ENCODE measurements at places on chromosomes 4 and X.

- H3K27ac ChIP-seq, result no peak overlapping the region
- no peaks in the 10 kb centered on the region for H3K4me1 ChIP-seq
- no peaks in the 10 kb centered on the region for H3K27me3 ChIP-seq
- no peak for DNase-seq
- no peaks in the 10 kb centered on the region for H3K36me3 ChIP-seq
Measured at GRCh38 chr4:44100456-44100855, 348.2 kb downstream of the KCTD8 start.

- H3K27me3 ChIP-seq, result peaks cover 3% of the 10 kb centered on the region
- H3K4me1 ChIP-seq, result peaks cover 15% of the 10 kb centered on the region
- H3K36me3 ChIP-seq, result no peaks in the 10 kb centered on the region
- H3K27ac ChIP-seq, result no peak overlapping the region
Measured at GRCh38 chrX:39950018-39950688, 147.6 kb downstream of the BCOR start.

GRCh38 chrX:119095936-119096335, 23.1 kb downstream of the CT47C1 start:
- H3K27me3 ChIP-seq, result peaks cover 20% of the 10 kb centered on the region
- no peaks in the 10 kb centered on the region for H3K36me3 ChIP-seq
- H3K27ac ChIP-seq, result no peak overlapping the region

DNA sequence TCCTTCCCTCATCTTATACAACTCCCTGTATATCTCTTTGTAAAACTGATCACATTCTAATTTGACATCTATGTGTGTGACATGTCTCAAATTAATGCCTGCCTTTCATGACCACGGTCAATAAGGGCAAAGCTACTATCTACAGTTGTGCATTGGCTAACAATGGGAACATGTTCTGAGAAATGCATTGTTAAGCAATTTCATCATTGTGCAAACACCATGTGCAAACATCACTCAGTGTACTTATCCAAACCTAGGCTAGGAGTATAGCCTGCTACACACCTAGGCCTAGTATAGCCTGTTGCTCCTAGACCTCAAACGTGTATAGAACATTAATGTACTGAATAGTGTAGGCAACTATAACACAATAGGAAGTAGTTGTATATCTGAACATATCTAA, 95.0 kb downstream of the BANK1 start:
- H3K4me1 ChIP-seq, result no peaks in the 10 kb centered on the region
- no peak for DNase-seq
- H3K27me3 ChIP-seq, result no peaks in the 10 kb centered on the region
- no peaks in the 10 kb centered on the region for H3K36me3 ChIP-seq

DNA sequence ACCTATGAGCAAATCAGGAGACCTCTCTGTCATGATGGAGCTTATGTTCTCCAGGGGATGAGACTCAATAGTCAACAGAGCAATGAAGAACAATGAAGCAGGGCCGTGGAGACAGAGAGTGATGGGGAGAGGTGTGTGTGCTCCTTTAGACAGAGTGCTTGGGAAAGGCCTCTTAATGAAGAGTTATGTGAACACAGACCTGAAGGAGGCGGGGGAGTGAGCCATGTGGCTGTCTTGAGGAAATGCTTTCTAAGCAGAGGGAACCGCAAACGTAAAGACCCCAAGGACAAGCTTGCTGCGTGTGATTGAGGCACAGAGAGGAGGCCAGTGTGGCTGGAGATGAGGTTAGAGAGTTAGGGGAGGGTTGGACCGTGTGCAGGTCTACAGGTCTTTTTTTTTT, 53.1 kb downstream of the CHRNA9 start:
- H3K27ac ChIP-seq, result no peak overlapping the region
- H3K4me3 ChIP-seq, result no peak overlapping the region
- no peak for DNase-seq
- no peaks in the 10 kb centered on the region for H3K36me3 ChIP-seq

DNA sequence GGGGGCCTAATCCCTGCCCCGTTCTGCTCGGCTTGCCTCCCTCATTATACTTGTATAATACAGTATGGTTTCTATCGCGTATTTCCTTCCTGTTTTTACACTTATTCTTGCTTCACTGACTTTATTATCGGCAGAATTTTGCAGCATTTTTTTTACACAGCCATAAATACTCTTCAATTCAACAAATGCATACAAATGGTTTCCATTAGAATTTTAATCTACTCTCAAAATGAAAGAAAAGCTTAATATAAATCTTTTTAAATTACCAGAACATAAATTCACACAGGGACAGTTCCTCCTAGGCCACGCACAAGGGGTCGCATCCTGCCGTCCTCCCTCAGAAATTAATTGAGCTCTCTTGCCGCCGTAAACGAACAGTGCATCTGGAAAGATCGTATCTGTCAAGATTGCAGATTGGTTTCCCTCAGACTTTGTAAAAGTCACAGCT, 42.9 kb downstream of the DCTD start:
- no peak overlapping the region for H3K27ac ChIP-seq
- H3K4me1 ChIP-seq, result no peaks in the 10 kb centered on the region

DNA sequence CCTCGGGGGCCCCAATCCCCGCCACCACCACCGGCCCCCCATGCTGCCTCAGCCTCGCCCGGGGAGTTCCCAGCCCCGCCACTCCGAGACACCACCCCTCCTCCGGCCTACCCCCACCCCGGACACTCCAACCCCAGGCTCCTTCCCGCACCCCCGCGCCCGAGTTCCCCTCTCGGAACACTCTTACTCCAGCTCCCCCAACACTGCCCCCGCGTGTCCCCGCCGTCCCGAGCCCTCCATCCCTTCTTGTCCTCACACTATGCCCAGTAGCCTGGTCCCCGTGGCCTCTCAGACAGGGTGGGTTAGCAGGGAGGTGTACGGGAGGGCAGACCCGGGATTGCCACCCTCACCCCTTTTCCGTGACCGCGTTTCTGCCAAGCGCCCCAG, 276.1 kb downstream of the BCOR start:
- no peaks in the 10 kb centered on the region for H3K36me3 ChIP-seq
- H3K27me3 ChIP-seq, result peaks cover 12% of the 10 kb centered on the region
- H3K4me3 ChIP-seq, result peak overlapping the region; percentile 42
- H3K27ac ChIP-seq, result no peak overlapping the region
- peak; percentile 76 for DNase-seq
- H3K4me1 ChIP-seq, result peaks cover 9% of the 10 kb centered on the region

DNA sequence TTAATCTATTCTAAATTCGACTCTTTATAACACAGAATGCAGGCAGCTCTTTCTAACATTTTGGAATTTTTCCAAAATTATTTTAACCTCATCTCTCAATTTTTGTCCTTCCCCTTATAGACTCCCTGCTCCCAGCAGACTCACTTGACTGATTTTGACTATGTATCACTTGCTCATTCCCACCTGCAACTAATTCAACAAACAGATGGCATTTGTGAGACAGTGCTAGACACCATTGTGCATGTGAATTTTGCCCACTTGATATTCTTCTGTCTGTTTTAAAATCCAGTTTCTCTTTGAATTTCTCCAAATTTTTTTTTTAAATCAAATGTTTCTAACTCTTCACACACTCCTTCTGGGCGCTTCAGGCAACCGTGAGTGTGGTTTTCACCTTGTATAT, 1534.0 kb downstream of the PCDH7 start:
- no peak overlapping the region for H3K27ac ChIP-seq
- DNase-seq, result no peak
- H3K4me1 ChIP-seq, result no peaks in the 10 kb centered on the region
- H3K27me3 ChIP-seq, result no peaks in the 10 kb centered on the region
- H3K4me3 ChIP-seq, result no peak overlapping the region
- H3K36me3 ChIP-seq, result no peaks in the 10 kb centered on the region

GRCh38 chr4:57249083-57249482, 138.9 kb upstream of the IGFBP7 start:
- H3K27me3 ChIP-seq, result no peaks in the 10 kb centered on the region
- no peak overlapping the region for H3K4me3 ChIP-seq
- H3K27ac ChIP-seq, result no peak overlapping the region
- DNase-seq, result no peak

DNA sequence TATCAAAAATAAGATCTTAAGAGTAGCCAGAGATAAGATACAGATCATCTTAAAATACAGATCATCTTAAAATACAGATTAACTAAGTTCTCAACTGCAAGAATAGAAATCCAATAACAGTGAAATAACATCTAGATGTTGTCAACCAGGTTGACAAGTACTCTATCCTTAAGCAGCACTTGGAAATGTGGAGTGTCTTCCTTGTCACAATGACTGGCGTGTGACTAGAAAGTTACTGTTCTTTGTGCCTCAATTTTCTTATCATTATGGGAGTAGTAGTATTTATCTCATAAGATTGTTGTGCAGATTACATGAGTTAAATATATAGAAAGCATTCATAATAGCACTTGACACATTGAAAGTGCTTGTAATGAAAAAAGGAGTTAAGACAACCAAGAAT, 25.8 kb upstream of the HPGDS start:
- H3K27ac ChIP-seq, result no peak overlapping the region
- no peaks in the 10 kb centered on the region for H3K27me3 ChIP-seq
- H3K4me1 ChIP-seq, result peaks cover 8% of the 10 kb centered on the region

GRCh38 chr4:104352211-104352610, 142.5 kb downstream of the CXXC4 start:
- peak; percentile 19 for DNase-seq
- H3K36me3 ChIP-seq, result no peaks in the 10 kb centered on the region
- H3K4me3 ChIP-seq, result no peak overlapping the region

GRCh38 chr4:122007016-122007415, 55.2 kb upstream of the TRPC3 start:
- H3K36me3 ChIP-seq, result no peaks in the 10 kb centered on the region
- DNase-seq, result no peak
- H3K27ac ChIP-seq, result no peak overlapping the region
- H3K4me1 ChIP-seq, result peaks cover 18% of the 10 kb centered on the region

DNA sequence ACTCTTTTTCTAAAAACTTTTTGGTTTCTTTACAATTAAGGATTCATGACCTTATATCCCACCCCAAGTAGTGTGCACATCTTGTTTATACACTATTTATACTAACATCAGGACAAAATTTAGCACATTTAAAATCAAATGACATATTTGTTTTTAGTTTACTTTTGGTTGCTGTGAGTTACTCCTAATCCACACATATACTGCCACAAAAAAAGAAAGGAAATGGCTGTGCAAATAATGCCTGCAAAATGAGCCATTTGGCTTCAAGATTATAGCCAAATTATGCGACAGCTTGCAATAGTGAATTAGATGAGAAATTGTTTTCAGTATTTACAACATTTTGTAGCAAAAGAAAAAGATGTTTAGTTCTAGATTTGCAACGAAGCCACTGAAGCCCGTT, 10.4 kb upstream of the ARHGEF38 start:
- DNase-seq, result no peak
- H3K4me3 ChIP-seq, result no peak overlapping the region
- no peak overlapping the region for H3K27ac ChIP-seq
- H3K4me1 ChIP-seq, result no peaks in the 10 kb centered on the region

GRCh38 chr4:2297606-2298531, 36.0 kb upstream of the MXD4 start:
- no peaks in the 10 kb centered on the region for H3K27me3 ChIP-seq
- H3K27ac ChIP-seq, result no peak overlapping the region
- DNase-seq, result peak; percentile 81

DNA sequence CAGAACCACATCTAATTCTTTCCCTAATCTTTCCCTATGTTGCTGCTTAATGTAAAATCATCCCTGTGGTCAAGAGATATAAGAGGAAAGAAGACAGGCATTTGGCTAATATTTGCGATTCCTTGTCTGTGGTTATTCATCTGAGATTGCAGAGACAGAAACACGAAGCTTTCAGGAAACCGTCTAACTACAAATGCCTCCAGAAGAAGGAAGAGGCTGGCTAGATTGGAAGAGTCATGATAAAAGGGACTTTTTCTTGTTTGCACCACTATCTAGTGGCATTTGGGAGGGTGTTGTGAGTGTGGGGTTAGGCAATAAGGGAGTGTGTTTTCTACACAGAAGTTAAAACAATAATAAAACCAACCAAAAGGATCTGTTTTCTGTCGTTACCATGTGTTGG, 43.9 kb downstream of the TMEM154 start:
- no peak for DNase-seq
- H3K36me3 ChIP-seq, result no peaks in the 10 kb centered on the region
- H3K4me1 ChIP-seq, result no peaks in the 10 kb centered on the region
- no peak overlapping the region for H3K4me3 ChIP-seq
- no peak overlapping the region for H3K27ac ChIP-seq
- H3K27me3 ChIP-seq, result no peaks in the 10 kb centered on the region

DNA sequence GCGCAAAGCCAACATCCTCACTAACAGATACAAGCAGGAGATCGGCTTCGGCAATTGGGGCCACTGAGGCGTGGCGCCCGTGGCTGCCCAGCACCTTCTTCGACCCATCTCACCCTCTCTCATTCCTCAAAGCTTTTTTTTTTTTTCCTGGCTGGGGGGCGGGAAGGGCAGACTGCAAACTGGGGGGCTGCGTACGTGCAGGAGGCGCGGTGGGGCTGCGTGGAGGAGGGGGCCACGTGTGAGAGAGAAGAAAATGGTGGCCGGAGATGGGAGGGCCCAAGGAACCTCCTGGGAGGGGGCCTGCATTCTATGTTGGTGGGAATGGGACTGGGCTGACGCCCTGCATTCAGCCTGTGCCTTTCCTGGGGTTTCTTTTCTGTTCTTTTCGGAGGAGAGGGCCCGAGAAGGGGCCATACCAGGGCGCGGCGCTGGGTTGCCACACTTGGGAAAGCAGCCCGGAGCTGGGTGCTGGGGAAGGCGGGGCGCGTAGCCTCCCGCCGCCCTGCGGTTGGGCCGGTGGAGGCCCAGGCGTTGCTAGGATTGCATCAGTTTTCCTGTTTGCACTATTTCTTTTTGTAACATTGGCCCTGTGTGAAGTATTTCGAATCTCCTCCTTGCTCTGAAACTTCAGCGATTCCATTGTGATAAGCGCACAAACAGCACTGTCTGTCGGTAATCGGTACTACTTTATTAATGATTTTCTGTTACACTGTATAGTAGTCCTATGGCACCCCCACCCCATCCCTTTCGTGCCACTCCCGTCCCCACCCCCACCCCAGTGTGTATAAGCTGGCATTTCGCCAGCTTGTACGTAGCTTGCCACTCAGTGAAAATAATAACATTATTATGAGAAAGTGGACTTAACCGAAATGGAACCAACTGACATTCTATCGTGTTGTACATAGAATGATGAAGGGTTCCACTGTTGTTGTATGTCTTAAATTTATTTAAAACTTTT, 4.5 kb downstream of the MID1IP1 start:
- H3K27ac ChIP-seq, result peak overlapping the region; percentile 65
- peaks cover 17% of the 10 kb centered on the region for H3K4me1 ChIP-seq
- H3K27me3 ChIP-seq, result no peaks in the 10 kb centered on the region
- H3K4me3 ChIP-seq, result peak overlapping the region; percentile 80
- DNase-seq, result peak; percentile 55
- no peaks in the 10 kb centered on the region for H3K36me3 ChIP-seq

GRCh38 chr4:173167758-173168395, 734 bp upstream of the GALNT7 start:
- peak overlapping the region; percentile 82 for H3K4me3 ChIP-seq
- H3K27ac ChIP-seq, result peak overlapping the region; percentile 27
- peaks cover 3% of the 10 kb centered on the region for H3K36me3 ChIP-seq
- H3K27me3 ChIP-seq, result no peaks in the 10 kb centered on the region
